NK-92 treated with Interleukin-12 subunit alpha and Interleukin-12 subunit beta, amount 100 ng/mL, for 24 hours (cell line): ENCODE measurements at places on chromosomes 5 and 9.

DNA sequence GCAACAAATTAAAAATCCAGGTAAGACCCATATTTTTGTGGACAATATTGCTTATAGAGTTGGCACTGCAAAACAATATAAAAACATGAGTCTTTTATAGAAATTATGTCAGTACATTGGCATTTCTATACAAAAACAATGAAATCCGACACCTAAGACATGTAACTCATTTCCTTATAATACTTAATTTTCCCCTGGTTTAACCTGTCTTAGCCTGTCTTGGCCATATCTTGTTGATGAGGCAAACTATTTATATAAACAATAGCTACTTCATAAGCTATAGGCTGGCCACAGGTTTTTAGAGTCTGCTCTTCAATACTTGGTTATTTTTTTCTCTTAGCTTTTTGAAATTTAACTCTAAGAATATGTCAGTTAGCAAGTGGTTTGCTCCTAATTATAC lies 44.7 kb upstream of the IZUMO3 start:
- no peak for DNase-seq

- no peak for DNase-seq
Observed at GRCh38 chr9:95272830-95273229, 44.7 kb downstream of the FANCC start.

GRCh38 chr5:149271716-149272563 lies at the start of gene AFAP1L1:
Gene AFAP1L1, plus strand, starts transcription at chr5:149271859. Its CDS starts 110 bp downstream, at chr5:149271969.
- DNase-seq: no peak

DNA sequence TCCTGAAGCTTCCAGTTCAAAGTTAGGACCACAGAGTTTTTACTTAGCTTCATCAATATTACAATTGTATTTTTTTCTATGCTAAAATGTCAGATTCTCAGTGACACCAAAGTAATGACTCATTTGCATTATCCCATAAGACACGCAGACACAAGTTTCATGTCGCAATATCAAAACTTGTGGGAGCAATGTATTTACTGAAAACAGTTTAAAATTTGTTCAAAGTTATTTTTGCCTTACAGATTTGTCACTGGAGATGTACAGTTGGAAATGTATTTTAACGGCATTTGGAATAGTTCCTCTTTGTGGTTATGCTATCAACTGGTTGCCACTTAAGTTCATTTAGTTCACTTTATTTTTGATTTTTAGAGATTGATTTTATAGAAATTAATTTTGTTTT lies 36.2 kb upstream of the DAP start:
- no peak for DNase-seq

DNA sequence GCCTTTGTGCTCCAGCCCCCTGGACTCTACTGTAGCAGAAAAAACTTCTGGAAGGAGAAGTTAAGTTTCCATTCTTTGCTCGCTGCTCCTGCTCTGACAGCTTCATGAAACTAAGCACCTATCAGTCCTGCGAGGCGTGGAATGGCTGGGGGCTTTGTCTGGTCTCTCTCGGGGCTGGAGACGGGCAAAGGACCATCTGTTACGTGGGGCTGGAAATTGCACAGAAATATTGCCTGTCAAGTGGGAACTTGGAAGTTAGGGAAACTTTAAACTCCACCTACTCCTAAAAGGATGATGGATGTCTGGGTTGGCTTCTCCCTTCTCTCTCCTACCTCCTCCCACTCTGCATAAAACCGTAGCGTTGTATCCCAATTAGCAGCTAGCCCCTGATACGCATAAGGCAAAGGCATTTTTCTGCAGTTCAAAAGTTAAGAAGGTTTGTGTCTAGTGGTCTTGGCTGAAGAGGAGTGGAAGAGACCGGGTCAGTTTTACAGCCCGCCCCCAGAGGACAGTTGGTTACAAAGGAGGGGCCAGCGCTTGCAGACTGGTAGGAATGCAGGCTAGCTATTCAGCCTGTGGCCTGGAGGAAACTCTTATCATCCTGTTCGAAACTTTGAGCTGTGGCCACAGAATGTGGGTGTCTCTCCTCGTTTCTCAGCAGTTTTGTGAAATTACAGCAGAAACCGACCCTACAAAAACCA lies 1.3 kb downstream of the FBXL7 start:
- no peak for DNase-seq

GRCh38 chr9:115367321-115367720 lies 249.4 kb upstream of the TNC start:
- no peak for DNase-seq
